ENCODE measurements at places on chromosomes 16 and 17.

- no peak for DNase-seq
Measured at GRCh38 chr17:37519251-37519985, 29.7 kb downstream of the DUSP14 start.

GRCh38 chr16:85367485-85367884, 245.6 kb upstream of the GSE1 start:
- DNase-seq, result no peak

- no peak for DNase-seq
Measured at GRCh38 chr16:2243031-2243528, 6.8 kb downstream of the DNASE1L2 start.

DNA sequence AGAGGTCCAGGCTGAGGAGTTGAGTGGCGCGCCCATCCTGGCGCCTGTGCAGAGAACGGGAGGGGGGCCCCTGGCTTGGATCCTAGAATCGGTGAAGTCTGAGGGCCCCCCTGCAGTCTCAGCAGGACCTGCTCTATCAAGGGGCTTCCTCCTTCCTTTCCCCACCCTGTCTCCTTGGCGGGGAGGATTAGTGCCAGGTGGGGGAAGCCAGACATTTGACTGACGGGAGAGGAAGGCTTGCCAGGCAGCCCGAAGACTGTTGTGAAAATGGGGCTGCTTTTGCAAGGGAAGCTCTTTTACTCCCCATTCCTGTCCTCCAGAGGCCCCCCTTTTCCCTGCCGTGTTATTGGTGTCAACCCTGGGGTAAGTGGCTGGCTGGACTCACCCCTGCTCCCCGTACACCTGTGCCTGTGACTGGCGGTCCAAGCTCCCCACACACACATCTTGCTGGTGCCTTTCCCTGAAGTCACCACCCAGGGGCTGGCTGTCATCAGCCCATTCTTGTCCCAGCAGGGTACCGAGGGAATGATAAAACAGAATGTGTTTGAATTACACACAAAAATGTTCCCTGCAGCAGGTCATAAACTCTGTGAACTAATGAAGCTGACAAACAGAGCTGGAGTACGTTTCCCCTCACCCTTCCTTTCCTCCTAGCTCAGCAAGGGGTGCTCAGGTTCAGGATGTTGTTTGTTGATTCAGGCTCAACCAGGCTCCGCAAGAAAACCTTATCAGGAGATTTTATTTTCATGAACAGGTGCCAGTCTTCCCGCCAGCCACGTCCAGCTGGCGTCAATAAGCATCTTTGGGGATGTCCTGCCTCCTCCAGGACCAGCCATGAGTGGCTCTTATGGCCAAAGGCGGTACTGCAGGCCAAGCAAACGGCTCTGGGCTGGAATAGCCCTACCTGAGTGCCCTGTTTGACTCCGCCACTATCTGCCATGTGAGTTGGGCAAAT, 4.4 kb upstream of the ARMC7 start:
- peak; percentile 83 for DNase-seq

- DNase-seq, result no peak
Measured at GRCh38 chr17:12310811-12311210, 290.1 kb downstream of the MAP2K4 start.

DNA sequence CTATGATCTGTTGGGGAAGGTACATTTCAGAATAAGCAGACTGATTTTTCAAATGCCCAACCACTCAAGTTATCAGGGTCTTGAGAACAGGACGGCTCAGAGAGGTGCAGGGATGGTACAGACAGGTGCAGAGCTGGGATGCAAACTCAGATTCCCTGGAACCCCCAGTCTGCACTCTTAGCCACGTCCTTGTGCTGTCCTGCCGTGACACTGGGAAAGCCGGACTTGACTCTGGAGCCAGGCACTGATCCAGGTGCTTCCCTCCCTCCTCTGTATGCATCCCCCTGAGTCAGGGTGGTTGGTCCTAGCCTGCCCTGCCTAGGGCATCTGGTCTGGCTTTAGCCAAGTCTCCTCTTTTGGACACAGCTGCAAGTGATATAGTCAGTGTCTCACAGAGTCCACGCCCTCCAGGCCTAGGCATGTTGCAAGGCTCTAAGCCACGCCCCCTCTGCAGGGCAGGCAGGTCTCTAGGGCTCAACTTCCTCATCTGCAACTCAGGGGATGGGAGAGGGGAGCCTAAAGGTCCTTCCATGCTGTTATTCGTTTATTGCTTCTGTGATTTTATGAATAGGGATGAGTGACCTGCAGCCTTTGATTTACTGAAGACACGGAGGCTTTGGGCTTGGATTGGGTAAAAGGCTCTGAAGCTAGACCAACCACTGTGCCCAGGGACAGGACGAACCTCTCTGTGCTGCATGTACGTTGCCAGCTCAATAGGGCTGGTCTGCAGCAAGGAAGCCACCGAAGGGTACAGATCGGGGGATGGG, 97.3 kb downstream of the SDK2 start:
- no peak for DNase-seq

DNA sequence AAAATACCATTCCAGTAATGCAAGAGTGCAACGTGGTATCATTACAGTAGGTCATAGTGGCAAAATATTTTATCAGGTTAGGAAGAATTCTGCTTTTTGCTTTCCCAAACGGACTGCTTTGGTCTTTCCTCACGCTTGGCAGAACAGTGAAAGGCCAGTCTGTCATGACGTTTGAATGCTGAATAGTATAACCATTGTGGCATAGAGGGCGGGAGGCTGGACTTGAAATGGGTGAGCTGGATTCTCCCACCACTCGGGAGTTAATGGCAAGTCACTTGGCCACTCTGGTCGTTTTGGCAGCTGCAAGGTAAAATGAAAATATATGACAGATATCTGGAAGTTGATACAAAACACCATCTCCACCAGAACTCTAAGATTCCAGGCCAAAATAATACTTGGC, 391.2 kb downstream of the MAF start:
- DNase-seq, result no peak

DNA sequence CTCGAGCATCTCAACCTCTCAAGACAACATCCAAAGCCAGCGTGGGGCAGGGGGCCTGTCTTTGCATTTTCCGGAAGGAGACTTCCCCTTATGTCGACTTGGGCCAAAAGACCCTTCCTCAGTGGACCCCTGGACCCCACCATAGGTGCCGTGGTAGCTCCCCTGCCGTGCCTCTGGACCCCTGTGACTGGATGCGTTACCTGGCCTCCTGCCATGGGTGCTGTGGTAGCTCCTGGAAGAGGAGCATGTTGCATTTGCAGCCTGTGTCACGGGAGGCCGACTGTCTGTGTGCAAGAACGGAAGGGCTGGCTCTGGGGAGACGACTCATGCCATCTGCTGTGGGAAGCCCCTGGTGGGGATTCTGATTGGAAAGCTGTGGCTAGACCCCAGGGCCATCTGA, 130.1 kb downstream of the FOXL1 start:
- no peak for DNase-seq

GRCh38 chr16:64626776-64627175, 495.1 kb downstream of the CDH11 start:
- no peak for DNase-seq

DNA sequence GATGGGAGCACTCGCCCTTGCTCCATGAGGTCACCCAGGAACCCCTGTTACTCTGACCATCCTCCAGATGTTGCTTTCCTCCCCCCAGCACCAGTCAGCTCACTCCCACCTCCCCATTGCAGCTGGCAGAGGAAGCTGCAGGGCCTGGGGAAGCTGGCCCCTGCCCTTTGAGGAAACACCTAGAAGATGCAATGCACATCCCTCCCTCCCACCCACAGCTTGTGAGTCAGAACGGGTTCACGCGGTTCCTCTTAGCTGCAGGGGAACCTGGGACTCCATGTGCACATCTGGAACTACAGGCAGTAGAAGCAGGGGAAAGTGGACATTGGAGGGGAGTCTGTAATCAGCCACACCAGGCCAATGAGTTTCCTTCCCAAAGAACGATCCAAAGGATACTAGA, 96.9 kb downstream of the KATNIP start:
- no peak for DNase-seq

Measured in endothelial cell (in vitro differentiated cells).